ENCODE measurements at places on chromosomes 11 and 22. TPM values are rescaled to one million over a fixed set of nuclear protein-coding genes. Genes with fewer than 3 reads are reported as not detected.

The CD3D gene
- not detected for total RNA-seq

The POU2AF2 gene
- not detected for total RNA-seq

The CBLIF gene
- not detected for total RNA-seq

The OR52I2 gene
- total RNA-seq = not detected

The LDHAL6A gene
- total RNA-seq = not detected

The MYBPC3 gene
- total RNA-seq = not detected

All from foreskin keratinocyte (primary cell).